ENCODE measurements at places on chromosomes 6 and 20.
A peak's percentile ranks its signal among the peaks of the same experiment; 100 is the strongest.

- no peak for DNase-seq
Measured at GRCh38 chr20:53655625-53656292, 62.1 kb upstream of the ZNF217 start.

DNA sequence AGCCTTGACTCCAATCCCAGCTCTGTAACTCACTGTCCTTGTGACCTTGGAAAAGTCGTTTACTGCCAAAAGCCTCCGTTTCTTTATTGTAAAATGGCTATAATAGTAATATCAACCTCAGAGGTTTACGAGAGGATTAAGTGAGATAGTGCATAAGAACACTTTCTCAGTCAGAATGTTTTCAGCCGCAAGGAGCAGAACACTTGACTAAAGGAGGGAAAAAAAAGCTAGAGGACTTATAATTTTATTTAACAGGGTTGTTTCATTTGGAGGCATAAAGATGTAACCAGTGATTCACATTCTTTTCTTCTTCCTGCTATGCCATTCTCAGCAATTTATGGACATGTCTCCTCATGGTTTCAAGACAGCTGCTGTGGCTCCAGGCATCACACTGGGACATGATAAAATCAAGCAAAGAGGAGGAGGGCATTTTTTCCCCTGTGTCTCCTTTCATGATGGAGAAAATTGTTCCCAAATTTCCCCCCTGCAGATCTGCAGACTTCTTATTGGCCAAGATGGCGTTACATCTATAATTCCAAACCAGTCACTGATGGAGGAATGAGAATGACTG is 143.0 kb upstream of the PTPN1 start:
- no peak for DNase-seq

DNA sequence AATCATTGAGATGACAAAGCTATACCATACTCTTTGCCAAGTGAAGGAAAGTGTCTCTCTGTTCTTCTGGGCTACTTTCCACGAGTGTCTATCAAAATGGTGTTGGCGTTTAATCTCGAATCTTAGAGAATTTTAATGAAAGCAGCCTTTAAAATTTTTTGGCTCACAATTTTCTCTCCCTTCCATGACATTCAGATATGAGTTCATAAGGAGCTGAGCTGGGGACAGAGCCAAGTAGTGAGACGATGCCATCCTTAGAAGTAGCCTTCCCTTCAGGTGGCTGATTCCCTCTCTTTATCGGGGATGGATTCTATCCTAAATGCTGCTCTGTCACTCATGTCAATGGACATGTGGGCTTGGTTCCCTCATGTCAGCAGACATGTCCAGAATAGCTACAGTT is 132.8 kb downstream of the GRM1 start:
- DNase-seq: no peak

DNA sequence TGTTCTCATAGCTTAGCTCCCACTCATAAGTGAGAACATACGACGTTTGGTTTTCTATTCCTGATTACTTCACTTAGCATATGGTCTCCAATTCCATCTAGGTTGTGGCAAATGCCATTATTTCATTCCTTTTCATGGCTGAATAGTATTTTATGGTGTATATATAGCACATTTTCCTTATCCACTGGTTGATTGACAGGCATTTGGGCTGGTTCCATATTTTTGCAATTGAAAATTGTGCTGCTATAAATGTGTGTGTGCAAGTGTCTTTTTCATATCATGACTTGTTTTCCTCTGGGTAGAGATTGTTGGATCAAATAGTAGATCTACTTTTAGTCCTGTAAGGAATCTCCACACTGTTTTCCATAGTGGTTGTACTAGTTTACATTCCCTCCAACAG is 133.0 kb upstream of the TAB2 start:
- DNase-seq: no peak

DNA sequence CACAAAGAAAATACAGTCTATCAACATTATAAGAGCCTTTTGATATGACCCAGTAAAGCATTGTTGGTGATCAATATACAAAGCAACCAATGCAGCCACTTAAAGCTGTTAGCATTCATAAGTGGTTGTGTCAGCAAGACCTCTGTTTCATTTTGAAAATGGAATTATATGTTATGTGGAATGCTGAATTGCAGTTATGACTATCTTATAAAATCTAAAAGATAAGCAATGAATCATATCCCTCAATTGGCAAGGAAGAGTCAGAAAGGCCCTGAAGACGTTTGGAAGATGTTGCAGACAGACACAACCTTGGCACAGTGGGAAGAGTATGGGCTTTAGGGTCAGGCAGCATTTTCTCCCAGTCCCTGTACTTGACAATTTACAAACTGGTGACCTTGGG is 93.8 kb upstream of the RNF217 start:
- no peak for DNase-seq

DNA sequence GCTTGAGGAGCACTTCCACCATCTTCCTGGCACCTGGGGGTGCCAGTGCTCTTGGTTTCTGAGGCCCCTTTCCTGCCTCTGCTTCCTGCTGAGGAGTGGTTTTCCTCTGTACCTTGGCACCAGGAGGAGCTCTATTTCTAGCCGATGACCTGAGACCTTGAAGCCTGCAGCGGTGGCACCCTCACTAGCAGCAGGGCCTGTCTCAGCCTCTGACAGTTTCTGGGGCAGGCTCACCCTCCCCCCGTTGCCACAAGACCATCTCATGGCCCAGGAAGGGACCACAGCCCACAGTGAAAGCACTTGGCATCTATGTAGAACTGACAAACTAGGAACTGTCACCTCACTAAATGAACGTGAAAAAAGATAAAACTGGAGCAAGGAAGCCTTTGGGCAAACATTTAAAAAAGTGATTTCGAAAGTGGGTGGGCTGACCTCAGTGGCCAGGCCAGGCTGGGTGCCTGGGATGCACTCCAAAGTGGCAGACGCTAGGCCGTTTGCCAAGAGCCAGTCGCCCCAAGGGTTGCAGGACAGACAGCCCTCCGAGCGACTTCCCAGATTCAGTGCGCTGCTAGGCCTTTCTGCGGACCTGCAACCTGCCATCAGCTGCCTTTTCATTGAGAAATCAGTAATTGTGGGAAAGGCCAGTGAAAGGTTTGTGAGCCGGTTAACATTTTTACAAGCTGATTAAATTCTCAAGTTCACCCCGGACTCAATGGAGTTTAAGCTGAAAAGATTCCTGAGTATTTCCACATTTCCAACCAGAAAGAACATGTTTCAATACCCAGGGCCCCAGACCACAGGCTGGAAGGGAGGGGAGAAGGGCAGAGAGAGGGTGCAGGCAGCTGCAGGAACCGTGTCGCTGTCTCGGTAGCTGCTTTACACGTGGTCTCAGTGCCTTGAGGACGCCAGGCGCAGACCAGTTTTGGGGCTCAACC is 303.7 kb downstream of the ESR1 start:
- peak; percentile 50 for DNase-seq

DNA sequence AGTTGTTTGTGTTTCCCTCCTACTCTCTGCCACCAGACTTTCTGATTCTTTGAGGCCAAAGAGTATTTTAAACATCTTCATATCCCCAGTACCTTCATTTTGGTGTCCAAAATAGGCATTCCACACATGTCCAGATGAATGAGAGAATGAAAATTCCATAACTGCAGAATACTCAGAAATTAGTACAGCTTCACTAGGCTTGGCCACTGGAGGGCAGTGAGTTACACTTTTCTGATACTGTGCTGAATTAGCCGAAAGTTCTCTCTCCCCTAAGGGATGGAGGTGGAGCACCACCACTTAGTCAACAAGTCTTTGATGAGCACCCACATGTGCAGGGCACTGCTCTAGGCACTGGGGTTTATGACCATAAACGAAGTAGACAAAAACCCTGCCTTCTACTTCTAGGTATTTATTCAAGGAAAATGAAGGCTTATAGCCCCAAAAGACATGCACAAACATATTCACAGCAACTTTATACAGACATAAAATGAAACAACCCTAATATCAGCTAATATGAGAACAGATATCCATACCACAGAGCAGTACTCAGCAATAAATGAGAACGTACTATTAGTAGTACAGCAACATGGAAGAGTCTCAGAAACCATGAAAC is 46.1 kb upstream of the TMEM217 start:
- DNase-seq: no peak

DNA sequence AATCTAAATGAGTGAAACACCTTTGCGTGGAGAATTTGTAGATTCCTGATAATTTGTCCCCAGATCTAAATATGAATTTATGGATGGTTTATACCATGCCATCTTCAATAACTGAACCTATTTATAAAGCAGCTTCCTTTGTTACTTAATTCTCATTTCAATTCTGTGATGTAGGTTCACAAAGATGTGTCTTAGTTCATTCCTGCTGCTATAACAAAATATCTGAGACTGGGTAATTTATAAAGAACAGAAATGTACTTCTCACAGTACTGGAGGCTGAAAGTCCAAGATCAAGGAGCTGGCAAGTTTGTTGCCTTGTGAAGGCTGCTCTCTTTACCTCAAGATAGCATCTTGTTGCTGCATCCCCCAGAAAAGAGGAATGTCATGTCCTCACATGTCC is 2.1 kb upstream of the TFB1M start:
- DNase-seq: no peak

DNA sequence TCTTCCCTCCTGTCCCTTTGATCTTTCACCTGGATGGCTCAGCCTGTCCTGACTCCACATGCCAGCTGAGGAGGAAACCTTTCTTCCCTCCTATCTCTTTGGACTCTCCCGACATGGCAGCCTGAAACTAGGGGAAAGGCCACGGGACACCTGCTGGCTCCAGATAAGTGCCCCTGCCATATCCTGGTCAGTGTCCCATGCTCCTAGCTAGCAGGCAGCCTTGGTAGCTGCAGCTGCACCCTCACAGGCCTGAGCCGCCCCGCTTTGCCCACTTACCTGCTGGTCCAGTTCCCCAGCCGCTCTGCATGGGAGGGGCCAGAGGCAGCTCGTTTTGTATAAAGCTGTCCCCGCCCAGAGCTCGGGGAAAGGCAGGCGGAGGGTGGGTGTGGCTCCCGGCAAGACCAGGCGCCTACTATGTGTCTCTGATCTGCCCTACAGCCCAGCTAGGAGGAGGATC is 7.4 kb upstream of the SLC52A3 start:
- no peak for DNase-seq

- DNase-seq: no peak
Measured at GRCh38 chr6:110859335-110859792, 15.2 kb upstream of the AMD1 start.

DNA sequence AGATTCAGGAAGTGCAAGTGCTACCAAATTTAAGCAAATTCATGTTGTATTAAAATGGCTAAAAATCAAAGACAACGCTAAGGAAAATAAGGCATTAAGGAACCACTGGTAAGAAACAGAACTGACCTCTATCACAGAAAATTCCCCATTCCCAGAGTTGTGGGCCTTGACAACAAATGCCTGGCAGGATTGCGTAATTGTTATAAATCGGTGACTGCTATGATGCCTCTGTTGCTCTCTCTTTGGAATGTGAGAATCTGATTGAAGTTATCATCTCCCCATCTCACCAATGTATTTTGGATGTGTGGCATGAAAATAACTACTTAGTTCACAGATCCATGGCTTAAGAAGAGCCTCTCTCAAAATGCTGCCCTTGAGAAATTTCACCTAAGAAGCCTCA is 257.3 kb downstream of the OGFRL1 start:
- DNase-seq: no peak

DNA sequence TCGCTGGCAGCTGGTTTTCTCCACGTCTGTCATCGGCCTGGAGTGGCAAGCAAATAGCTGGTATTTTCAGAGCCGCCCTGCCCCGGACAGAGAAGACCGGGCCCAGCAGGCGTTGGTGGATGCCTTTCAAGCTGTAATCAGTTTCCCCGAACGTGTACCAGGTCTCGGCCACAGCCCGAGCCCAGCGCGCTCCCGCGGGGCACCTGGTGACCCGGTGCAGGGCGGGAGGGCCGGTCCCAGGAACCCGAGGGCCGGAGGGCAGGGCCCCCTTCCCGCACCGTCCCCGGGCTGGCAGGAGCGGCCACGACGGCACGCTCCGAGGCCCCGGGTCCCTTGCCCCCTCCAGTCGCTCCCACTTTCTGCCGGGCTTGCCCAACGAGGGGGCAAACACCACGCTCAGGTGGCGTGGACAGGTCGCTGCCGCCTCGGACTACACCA is 348 bp upstream of the PYGB start:
- no peak for DNase-seq

DNA sequence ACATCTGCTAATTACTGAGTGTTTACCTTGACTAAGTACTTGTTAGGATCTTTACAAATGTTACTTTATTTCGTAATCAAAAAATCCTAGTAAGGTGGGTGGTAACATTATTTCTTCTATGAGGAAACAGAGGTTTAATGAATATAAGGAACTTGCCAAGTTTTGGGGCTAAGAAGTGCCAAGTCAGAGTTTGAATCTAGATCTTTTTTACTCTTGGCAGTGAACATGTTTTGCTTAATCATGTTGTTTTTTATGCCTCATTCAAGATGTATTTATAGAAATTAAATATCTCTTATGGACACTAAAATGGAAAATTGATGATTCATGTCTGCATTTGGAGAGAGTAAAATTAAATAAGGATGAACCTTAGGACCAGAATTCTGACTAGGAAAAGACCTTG is 393.7 kb downstream of the UTRN start:
- no peak for DNase-seq

- no peak for DNase-seq
Measured at GRCh38 chr6:85470023-85470410, 20.1 kb downstream of the NT5E start.

- DNase-seq: no peak
Measured at GRCh38 chr20:60115451-60115850, 157.2 kb downstream of the CDH26 start.

DNA sequence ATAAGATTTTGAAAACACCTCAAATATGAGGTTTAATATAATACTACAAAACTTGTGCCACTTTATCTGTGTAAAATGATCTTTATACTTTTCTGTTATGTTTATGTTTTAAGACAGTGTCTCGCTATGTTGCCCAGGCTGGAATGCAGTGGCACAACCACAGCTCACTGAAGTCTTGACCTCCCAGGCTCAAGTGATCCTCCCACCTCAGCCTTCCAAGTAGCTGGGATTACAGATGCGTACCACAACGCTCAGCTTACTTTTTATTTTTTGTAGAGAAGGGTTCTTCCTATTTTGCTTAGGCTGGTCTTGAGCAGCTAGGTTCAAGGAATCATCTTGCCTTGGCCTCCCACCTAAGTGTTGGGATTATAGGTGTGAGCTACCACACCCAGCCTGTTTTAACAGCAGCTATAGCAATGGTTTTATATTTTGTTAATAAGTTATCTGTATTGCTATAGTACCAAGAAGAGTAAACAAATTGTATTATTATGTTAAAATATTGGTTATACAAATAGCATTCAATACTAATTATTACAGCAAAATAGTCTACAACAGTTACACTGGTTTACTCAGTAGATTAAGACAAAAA is 8.2 kb downstream of the TAB2 start:
- DNase-seq: no peak

DNA sequence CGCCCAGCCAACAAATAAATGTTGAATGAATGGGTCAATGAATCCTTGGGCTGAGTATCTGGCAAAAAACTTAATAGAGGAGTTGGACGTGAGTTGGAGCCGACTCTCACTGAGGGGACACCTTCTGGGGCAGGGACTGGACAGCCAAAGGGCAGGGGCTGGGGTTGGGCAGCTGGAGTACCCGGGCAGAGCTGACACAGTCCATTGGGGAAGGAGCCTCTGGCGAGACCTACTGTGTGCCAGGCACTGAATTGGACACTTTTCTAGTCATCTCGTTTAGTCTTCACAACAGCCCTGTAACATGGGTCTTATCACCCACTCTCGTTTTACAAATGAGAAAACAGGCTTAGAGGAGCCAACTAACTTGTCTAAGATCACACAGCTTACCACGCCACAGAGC is 4.7 kb upstream of the MAPK13 start:
- no peak for DNase-seq

GRCh38 chr6:119672725-119673124 is 323.2 kb upstream of the MAN1A1 start:
- no peak for DNase-seq

Measured in substantia nigra (tissue), 51 donors.